Purkinje cell (primary cell): ENCODE measurements at places on chromosomes 2 and 18. TPM values are rescaled to one million over a fixed set of nuclear protein-coding genes. Genes with fewer than 3 reads are reported as not detected.

COLEC12 gene
- polyA plus RNA-seq: 1.6 and 3.2 TPM in 2 replicates

RGPD3 gene
- 0.49 TPM in 1 of 2 replicates, not detected in the other for polyA plus RNA-seq

KATNAL2 gene
- 4.4 and 6.4 TPM in 2 replicates for polyA plus RNA-seq

GAREM1 gene
- polyA plus RNA-seq: 5.6 and 8.9 TPM in 2 replicates

MC4R gene
- not detected in 2 replicates for polyA plus RNA-seq

CD8B2 gene
- not detected in 2 replicates for polyA plus RNA-seq

NEURL3 gene
- not detected in 2 replicates for polyA plus RNA-seq

ATOH8 gene
- not detected in 2 replicates for polyA plus RNA-seq

GREB1L gene
- polyA plus RNA-seq: 1.4 and 5.0 TPM in 2 replicates

TPO gene
- polyA plus RNA-seq: 1.2 TPM in 1 of 2 replicates, not detected in the other

POTEI gene
- polyA plus RNA-seq: 0.67 TPM in 1 of 2 replicates, not detected in the other

PLA2R1 gene
- 4.9 and 7.7 TPM in 2 replicates for polyA plus RNA-seq

CFC1 gene
- polyA plus RNA-seq: 0.39 and 0.85 TPM in 2 replicates

BCL2 gene
- polyA plus RNA-seq: 1.5 and 1.8 TPM in 2 replicates

DOK6 gene
- polyA plus RNA-seq: 0.76 and 2.1 TPM in 2 replicates

GNLY gene
- polyA plus RNA-seq: not detected in 2 replicates

SP140 gene
- not detected in 2 replicates for polyA plus RNA-seq

IL18R1 gene
- 0.08 TPM in 1 of 2 replicates, not detected in the other for polyA plus RNA-seq

C1GALT1C1L gene
- polyA plus RNA-seq: 1.7 and 2.1 TPM in 2 replicates

ZNF519 gene
- polyA plus RNA-seq: 9.4 and 19.5 TPM in 2 replicates

TFPI gene
- 6.2 and 7.4 TPM in 2 replicates for polyA plus RNA-seq

KYNU gene
- not detected in 2 replicates for polyA plus RNA-seq

G6PC2 gene
- not detected in 2 replicates for polyA plus RNA-seq

UGT1A4 gene
- polyA plus RNA-seq: not detected in 2 replicates

ARHGAP25 gene
- polyA plus RNA-seq: 0.34 and 1.6 TPM in 2 replicates

CCL20 gene
- polyA plus RNA-seq: not detected in 2 replicates

SIX2 gene
- not detected in 2 replicates for polyA plus RNA-seq

THSD7B gene
- 0.41 TPM in 1 of 2 replicates, not detected in the other for polyA plus RNA-seq

GAREM2 gene
- 1.2 and 1.6 TPM in 2 replicates for polyA plus RNA-seq

CYTIP gene
- not detected in 2 replicates for polyA plus RNA-seq

NCL gene
- 261 and 277 TPM in 2 replicates for polyA plus RNA-seq

PID1 gene
- 2.9 and 10.3 TPM in 2 replicates for polyA plus RNA-seq

DES gene
- polyA plus RNA-seq: not detected in 2 replicates

RBKS gene
- polyA plus RNA-seq: 1.8 and 4.5 TPM in 2 replicates

ZAP70 gene
- polyA plus RNA-seq: not detected in 2 replicates

RBMS1 gene
- polyA plus RNA-seq: 86.1 and 133 TPM in 2 replicates

DPP4 gene
- 0.11 TPM in 1 of 2 replicates, not detected in the other for polyA plus RNA-seq

RNF149 gene
- 48.4 and 50.1 TPM in 2 replicates for polyA plus RNA-seq

OXER1 gene
- not detected in 2 replicates for polyA plus RNA-seq

EHD3 gene
- polyA plus RNA-seq: 17.1 and 18.9 TPM in 2 replicates

ZNF892 gene
- polyA plus RNA-seq: 1.2 and 2.1 TPM in 2 replicates

INPP5D gene
- polyA plus RNA-seq: 0.34 and 2.4 TPM in 2 replicates

ASXL3 gene
- polyA plus RNA-seq: 0.50 and 2.2 TPM in 2 replicates

GRHL1 gene
- 0.88 and 1.6 TPM in 2 replicates for polyA plus RNA-seq

PPP1R1C gene
- polyA plus RNA-seq: 2.3 and 3.5 TPM in 2 replicates

EPB41L3 gene
- 180 and 211 TPM in 2 replicates for polyA plus RNA-seq

ZSWIM2 gene
- polyA plus RNA-seq: not detected in 2 replicates

PJVK gene
- 6.1 and 6.6 TPM in 2 replicates for polyA plus RNA-seq

FOXI3 gene
- polyA plus RNA-seq: not detected in 2 replicates

SUPT7L gene
- 37.2 and 44.2 TPM in 2 replicates for polyA plus RNA-seq

C2orf15 gene
- 1.5 and 4.8 TPM in 2 replicates for polyA plus RNA-seq

NEU2 gene
- not detected in 2 replicates for polyA plus RNA-seq

C2orf72 gene
- 3.6 and 5.2 TPM in 2 replicates for polyA plus RNA-seq

TFCP2L1 gene
- polyA plus RNA-seq: not detected in 2 replicates

MTX2 gene
- polyA plus RNA-seq: 193 and 215 TPM in 2 replicates

EML6 gene
- polyA plus RNA-seq: 7.3 and 17.7 TPM in 2 replicates

GPR39 gene
- 2.0 and 3.2 TPM in 2 replicates for polyA plus RNA-seq
